ENCODE measurements at places on chromosomes 1 and 21.

DNA sequence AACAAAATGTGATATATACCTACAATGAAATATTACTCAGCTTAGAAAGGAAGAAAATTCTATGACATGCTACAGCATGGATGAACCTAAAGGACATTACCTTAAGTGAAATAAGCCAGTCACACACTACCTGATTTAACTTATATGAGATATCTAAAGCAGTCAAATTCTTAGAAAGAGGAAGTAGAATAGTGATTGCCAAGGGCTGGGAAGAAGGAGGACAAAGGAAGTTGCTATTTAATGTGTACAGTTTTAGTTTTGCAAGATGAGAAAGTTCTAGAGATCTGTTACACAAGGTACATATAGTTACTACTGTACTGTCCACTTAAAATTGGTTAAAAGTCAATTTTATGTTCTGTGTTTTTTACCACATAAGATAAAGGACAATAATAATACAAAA lies 87.5 kb upstream of the KCTD3 start:
- no peak for DNase-seq

DNA sequence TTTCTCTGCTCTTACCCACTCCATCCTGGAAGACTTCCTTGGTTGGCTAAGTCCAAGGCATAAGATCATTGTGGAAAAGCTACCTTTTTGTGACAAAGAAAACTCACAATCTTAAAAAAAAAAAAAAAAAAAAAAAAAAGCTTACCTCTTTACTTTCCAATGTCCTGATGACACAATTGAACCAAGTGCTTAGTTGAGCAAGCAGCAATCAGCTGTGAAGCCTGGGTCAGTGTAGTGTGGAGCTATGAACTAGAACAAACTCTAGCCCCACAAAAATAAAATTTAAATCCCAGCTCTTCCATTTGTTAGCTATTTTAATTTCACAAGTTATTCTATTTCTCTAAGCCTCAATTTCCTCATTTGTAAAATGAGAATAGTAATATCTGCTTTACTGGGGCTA lies 647.6 kb downstream of the LMO4 start:
- no peak for DNase-seq

- no peak for DNase-seq
Measured at GRCh38 chr1:176745945-176746344, 283.0 kb downstream of the PAPPA2 start.

- DNase-seq = no peak
Measured at GRCh38 chr1:10730985-10731384, 65.5 kb downstream of the CASZ1 start.

- peak; percentile 77 for DNase-seq
Measured at GRCh38 chr1:32892368-32893197, 6.3 kb downstream of the HPCA start.

GRCh38 chr1:18735224-18735997 lies 104.8 kb downstream of the PAX7 start:
- no peak for DNase-seq

- DNase-seq = peak; percentile 62
Measured at GRCh38 chr1:189859385-189859977, 618.2 kb downstream of the BRINP3 start.

DNA sequence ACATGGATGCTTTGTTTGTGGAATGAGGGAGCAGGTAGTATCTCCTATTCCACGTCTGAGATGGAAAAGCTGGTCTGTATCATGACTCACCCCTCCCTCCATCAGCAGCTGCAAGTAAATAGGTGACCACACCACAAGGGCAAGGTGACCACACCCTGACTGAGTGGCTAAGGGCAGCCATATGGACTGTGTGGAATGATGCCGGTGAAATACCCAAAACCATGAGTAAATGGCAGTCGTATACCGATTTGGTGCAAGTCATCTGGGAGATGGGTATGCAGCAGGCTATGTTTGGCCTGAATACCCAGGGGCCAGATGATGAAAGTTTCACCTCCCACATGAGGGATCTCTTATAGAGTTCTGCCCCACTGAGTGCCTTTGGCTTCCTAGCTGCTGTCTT lies 15.8 kb upstream of the UBE2U start:
- DNase-seq = no peak

GRCh38 chr1:10866321-10867093 lies 70.1 kb upstream of the CASZ1 start:
- peak; percentile 71 for DNase-seq

GRCh38 chr1:155170806-155171205 lies 2.3 kb downstream of the KRTCAP2 start:
- peak; percentile 3 for DNase-seq

DNA sequence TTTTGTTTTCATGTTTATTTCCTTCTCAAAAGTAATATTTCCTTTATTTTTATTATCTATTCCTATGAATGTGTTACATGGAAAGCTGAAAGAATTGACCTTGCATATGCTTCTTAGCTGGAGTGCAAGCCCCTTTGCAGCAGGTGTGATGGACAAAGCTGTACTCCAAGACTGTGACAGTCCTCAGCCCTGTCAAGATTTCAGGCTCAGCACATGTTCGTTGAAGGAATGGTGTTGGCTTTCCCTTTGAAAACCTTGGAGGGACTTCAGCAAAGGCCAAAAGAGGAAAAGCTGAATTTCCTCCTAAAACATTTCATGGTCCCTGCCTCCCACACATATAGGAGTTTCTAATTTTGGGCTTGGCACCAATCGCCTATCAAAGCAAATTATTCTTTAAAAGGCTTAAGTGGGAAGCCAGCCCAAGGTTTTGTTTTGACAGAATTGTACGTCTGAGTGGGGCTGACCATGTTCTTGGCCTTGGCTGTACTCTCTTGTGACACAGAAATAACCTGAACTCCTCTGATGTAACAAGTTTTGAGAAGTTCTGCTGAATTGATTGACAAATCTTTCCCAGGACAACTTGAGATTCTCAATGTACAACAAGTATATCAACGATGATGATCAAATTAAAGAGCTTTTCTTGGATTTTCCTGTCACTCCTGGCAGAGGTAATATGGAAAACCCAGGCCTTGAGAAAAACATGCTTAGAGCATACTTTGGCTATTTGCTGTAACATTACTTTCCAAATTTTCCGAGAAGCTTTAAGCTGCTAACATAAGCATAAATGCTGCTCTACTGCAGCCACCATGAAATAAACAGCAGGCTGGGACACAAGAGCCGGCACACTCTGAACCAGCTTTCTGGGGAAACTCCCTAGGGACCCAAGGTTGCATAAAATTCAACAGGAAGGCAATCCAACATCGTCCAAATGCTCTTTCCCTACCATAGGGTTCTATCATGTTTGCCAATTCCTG lies 135.7 kb upstream of the ZNF648 start:
- no peak for DNase-seq

- no peak for DNase-seq
Measured at GRCh38 chr1:37914719-37915475, 32.0 kb downstream of the INPP5B start.

Measured in activated effector memory CD4-positive, alpha-beta T cell treated with anti-CD3 and anti-CD28 coated beads, Interleukin-2, amount 50 U/mL, for 16 hours (primary cell).